NCI-H510A treated with DMSO at 0.1 percent for 48 hours (cell line): ENCODE measurements at places on chromosomes 13 and 19.

DNA sequence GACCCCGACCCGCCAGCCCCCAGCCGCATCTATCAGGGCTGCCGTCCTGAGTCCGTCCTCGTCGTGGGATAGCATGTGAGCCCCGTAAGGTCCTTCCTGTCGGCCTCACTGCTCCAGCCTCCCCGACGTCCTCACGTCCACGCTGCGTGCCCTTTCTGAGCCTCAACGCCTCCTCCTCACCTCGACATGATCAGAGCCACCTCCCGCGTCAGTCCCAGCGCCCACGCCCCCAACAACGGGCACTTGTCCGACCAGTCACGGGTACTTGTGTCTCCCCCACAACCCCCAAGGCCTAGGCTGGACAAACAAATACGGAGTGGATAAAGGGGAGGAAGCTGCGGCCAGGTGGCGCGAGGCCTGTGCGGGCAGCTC is 665 bp downstream of the ZNF497 start:
- peak; percentile 44 for DNase-seq

DNA sequence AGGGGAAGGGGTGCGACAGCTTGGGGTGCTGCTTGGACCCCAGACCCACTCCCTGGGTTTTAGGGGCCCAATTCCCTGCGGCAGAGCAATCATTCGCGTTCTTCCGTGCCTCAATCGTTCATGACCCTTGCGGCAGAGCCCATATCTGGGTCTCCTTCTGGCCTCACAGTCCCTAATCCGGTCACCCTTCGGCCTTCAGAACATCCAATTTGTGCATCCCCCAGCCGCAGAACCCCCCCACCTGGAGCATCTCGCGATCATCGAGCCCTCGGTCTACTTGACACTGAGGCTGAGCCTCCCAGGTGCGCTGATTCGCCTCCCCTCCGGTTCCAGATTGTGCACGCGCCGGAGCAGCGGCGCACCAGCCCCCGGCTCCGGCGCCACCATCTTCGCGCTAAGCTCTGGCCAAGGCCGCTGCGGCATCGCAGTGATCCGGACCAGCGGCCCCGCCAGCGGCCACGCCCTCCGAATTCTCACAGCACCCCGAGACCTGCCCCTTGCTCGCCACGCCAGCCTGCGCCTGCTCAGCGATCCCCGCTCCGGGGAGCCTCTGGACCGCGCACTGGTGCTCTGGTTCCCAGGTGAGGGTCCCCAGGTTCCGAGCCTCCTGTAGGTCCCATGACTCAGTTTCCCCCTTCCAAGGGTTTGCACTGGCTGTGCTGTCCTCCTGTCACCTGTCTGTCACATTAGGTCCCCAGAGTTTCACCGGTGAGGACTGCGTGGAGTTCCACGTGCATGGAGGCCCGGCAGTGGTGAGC is 501 bp downstream of the GTPBP3 start:
- no peak for DNase-seq

DNA sequence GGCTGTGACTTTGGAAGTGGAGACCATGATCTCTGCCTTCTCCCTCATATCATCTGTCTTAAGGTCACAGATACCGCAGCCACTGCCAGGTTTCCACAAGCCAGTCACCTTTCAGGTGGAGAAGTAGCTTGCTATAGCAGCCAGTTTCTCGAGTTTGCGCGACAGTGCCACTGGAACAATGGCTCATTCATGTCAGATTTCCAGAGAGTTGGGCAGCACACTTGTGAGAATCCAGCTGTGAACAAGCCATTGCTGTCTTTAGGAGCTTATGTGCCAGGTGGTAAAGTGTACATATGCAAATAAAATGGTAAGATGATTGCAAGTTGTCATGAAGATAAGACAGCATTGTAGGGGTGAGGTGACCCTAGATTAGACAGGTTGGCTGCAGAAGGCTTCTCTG is 22.3 kb downstream of the GARRE1 start:
- peak; percentile 82 for DNase-seq

DNA sequence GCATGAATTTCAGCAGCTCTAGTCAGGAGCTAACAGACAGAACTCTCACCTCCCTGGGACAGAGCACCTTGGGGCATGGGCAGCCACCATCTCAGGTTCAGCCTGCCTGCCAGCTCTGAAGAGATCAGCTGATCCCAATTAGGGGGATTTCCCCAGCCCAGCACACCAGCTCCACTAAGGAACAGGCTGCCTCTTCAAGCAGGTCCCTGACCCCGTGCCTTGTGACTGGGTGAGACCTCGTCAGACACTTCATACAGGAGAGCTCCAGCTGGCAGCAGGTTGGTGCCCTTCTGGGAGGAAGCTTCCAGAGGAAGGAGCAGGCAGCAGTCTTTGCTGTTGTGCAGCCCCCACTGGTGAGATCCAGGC is 84.5 kb upstream of the UFM1 start:
- DNase-seq: no peak

GRCh38 chr13:106691341-106691740 is 123.4 kb upstream of the ARGLU1 start:
- DNase-seq: no peak

GRCh38 chr13:114077933-114078325 is 54.5 kb downstream of the RASA3 start:
- no peak for DNase-seq

DNA sequence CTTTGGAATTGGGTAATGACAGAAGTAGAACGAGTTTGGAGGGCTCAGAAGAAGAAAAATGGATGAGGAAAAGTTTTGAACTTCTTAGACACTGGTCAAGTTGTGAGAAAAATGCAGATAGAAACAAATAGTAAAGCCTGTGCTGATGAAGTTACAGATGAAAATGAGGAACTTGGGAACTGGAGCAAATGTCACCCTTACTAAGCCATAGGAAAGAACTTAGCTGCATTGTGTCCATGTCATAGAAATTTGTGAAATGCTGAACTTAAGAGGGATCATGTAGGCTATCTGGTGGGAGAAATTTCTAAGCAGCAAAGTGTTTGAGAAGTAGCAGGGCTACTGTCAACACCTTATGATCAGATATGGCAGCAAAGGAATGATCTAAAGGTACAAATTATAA is 289.2 kb upstream of the PCDH9 start:
- DNase-seq: no peak

GRCh38 chr13:97982286-97982685 is 28.8 kb downstream of the IPO5 start:
- DNase-seq: no peak

DNA sequence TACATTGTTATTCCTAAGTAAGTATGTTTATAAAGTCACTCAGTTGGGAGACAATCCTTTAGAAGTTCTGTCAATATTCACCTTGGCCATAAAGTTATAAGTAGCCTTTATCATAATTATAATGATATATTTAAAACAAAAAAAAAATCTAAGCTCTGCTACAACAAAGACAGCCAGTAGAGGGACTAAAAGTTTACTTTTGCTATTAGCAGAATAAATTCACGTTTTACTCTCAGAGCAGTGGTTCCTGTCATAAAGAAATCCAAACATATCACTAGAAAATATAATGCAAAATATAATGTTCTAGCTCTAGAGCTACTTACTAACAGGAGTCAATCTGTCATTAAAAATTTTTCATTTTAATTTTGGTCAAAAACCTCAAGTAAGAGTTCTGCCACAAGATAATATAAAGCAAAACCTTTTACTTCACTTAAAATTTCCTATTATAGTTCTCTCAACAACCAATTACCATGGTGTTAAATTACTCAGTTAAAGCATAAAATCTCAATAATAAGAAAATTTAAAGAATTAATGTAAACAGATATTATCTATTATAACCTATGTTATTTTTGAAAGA is 17.7 kb downstream of the INTS6 start:
- DNase-seq: peak; percentile 2

DNA sequence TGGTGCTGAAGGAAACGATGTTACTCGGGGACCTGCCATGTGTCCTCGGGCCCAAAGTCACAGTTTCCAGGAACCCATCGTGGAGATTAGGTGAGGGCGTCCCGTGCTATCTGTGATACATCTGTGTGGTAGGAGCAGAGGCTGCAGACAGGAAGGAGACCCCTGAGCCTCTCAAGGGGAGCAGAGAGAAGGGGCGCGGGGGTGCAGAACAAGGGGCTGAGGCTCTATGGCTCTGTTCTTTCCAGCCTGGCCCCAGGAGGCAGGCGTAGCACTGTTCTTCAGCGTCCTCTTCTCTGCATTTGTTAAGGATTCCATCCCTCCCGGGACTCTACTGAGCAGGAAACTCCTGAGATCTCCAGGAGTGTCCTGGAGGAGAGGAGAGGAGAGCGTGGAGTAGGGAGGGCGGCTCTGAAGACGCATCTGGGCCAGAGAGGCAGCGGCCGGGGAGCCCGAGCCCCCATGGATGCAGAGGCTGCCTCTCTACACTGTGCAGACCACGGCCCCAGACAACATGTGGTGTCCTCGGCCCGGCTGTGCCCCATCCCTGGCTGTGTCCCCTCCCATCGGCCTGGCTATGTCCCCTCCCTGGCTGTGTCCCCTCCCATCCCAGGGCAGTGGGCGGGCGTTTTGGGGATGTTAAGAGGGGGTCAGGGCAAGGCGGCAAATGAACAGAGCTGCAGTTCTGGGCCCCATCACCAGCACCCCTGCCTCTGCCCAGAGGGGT is 118.0 kb downstream of the ATP11A start:
- no peak for DNase-seq

DNA sequence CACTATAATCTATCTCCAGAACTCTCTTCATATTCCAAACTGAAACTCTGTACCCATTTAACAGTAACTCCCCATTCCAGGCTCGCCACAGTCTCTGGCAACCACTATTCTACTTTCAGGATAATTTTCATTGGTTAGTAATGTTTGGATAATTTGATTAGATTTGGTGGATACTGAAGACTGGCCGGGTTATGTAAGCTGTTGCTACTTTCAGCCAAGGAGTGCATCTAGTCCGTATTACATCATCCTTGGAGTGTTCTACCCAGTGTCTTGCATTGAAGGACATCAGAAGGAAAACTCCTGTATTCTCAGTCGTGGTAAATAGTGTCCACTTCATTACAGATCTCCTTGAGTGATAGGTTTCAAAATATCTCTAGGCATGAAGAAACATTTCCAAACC is 60.5 kb downstream of the PCCA start:
- DNase-seq: no peak

- DNase-seq: no peak
Measured at GRCh38 chr13:40813667-40814454, 24.4 kb downstream of the SLC25A15 start.

DNA sequence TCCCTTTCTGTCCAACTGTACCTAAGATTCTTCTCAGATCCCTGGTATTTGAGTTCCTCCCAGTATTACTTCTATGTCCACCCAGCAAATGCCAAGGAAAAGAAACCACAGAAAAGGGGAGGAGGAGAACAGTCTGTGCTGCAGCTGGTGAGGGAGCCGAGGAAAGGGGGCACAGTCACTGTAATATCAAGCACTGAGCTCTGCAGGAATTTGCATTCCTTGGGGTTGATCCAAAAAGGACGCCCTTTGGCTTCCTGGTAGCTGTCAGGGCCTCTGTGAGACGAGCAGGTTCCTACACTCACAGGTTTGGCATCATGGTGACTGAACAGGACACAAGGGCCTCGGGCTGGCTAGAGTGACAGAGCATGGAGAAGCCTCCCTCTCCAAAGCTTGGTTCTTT is 273.4 kb downstream of the NHLRC3 start:
- DNase-seq: no peak

DNA sequence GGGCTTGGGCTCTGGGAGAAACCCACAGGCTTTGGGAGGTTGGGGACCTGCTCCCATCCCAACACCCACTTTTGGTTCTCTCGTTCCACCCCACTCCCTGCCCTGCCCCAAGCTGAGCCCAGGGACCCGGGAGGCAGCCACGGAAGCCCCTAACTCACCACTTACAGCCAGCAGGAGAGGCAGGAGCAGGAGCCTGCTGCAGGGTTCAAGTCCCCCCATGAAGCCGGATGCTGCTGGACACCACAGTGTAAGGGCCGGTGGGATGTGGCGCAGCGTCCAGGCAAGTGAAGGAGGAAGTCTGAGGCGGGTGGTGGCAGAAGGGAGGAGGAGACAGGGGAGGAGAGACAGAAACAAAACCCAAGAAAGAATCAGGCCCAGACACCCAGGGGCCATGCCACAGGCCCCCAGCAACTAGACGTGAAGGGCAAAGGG is at the start of gene TYROBP:
TSS of gene TYROBP (minus strand) at position 286 of the 432 bp plus-strand sequence. CDS start at position 219, 67 bp downstream.
- no peak for DNase-seq

DNA sequence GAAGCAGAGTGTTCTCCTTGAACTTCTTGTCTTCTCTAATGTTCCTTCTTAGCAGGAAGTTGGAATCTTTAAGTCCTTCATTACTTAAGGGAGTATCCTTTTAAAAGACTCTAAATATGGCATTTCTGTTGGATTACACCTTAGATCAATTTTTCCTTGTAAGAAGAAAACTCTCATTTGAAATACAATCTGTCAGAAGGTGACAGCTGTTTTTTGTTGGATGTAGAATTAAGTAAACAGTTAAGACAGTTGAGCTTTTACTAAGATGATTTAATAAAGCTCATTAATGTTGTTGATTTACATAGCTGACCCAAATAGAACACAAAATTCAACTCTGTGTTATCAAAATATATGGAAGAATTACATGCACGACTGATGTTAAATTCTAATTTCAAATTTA is 16.7 kb upstream of the MBNL2 start:
- DNase-seq: no peak

DNA sequence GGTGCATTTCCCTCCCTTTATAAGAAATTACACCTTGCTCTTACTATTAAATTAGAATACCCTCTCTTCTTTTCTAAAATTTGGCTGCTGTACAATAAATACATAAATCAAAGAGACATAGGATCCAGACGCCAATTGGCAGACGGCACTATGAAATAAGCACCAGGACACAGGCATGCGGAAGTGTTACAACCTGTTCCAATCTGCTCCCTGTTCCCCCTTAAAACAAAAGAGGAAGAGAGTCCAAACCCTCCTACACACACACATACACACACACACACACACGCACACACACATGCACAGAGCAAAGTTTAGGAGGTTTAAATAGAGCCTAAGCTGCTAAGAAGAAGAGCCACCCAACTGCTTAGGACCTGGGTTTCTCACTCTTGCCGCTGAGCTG is 75.6 kb upstream of the ZNF507 start:
- no peak for DNase-seq

- no peak for DNase-seq
Measured at GRCh38 chr13:78004821-78005220, 86.2 kb upstream of the EDNRB start.

- no peak for DNase-seq
Measured at GRCh38 chr13:73939603-73940002, 194.6 kb downstream of the KLF12 start.

DNA sequence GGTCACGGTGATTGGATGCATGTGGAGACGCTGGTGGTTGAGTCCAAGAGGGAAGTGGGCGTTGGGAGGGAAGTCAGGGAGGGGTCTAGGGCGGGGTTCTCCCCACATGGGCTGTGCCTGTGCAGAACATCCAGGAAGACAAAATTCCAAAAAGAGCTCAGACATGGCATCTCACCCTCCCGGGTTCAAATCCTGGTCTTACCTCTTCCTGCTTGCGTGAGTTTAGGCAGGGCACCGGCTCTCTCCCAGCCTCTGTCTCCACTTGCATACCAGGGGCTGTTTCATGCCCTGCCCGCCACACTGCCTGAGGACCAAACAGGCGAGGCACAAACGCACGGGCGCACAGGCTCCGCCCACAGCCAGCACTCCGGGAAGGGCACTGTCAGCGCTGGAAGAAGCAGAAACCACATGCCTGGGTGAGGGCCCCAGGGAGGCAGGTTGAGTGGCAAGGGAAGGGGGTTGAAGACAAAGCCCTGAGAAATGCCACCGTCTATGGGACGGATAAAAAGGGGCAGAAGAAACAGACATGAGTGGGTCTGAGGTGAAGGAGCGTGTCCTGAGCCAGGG is 123.6 kb upstream of the SOX1 start:
- DNase-seq: no peak

- DNase-seq: peak; percentile 25
Measured at GRCh38 chr13:114078461-114079451, 53.7 kb downstream of the RASA3 start.

- no peak for DNase-seq
Measured at GRCh38 chr19:46732172-46732938, 13.5 kb upstream of the FKRP start.

- no peak for DNase-seq
Measured at GRCh38 chr13:59229861-59230260, 933.9 kb downstream of the DIAPH3 start.
